ENCODE measurements at places on chromosomes 7 and 10.

DNA sequence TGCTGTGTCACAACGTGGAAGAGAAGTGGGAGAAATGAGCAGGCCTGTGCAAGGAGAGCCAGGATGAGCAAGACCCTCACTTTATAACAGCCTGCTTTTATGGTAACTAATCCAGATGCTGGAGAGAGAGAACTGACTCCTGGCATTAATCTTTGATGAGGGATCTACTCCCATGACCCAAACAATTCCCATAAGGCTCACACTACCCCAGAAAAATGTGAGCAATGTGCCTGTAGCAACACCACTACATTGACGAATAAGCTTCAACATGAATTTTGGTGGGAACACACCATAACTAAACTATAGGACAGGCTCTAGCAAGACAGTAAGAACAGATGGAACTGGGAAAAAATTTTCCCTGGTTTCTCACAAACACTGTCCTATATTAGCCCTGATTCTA is 173.6 kb upstream of the PRSS58 start:
- DNase-seq = no peak

DNA sequence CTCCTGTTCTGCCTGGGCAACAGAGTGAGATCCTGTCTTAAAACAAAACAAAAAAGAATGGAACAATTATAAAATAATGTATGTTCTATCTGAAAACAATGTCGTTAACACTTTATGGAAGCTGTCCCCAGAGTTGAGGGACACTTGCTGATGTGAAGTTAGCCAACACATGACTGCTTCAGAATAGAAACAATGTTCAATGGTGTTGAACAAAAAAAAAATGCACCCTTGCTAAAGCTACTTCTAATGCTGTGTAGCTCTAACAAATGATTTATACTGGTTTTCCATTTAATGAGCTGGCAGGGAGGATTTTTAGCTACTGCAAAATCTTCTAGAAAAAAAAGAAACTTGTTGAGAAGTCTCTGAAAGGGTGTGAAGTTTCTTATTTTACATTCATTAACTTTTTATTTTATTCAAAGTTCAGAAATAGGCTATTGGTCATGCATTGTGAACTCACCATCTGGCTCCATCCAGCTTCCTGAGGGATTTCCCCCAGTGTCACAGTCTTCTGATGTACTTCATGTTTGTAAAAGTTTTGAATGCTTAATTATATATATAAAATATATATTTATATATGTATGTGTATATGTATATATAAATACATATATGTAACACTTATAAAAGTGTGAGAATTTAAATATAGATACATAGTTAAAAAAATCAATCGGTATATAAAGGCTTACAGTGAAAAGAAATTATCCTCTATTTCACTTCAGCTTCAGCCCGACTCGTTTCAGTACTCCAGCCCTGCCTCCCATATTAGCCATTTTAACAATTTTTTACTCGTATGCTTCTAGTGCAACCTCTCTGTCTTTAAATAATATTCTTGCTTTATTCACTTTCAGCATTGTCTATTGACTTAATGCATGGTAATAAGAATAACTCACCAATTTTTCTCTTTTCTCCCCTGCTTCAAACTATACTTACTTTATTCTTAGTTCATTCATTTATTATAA is 35.0 kb downstream of the HDAC9 start:
- no peak for DNase-seq

- no peak for DNase-seq
These were observed 185.9 kb downstream of the MBL2 start for GRCh38 chr10:52586710-52587109.

DNA sequence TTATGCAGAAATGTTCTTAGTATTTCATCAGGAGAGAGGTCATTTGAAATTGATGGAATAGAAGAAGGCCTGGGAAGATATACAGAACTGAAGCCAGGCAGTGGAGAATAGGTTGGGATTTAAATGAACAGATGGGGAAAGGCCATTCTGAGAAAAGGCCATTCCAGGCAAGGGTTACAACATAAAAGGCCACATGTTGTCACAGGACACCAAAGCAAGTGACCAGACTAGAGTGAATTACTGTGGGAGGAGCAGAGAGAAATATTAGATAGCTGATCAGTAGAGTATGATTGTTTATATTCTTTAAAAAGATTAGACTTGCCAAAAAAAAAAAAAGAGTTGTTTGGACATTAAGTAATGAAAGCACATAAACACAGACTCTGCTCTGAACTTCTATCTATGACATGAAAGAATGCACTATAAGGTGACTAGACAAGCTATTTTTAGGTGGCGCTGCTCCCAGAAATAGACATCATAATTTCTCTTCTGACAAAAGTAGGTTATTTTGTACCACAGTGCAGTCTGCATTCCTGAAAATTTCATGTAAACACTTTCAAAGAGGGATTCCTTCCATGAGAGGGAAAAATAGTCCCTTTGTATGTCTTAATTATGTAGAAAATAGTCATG is 55.2 kb upstream of the DKK1 start:
- DNase-seq = no peak

DNA sequence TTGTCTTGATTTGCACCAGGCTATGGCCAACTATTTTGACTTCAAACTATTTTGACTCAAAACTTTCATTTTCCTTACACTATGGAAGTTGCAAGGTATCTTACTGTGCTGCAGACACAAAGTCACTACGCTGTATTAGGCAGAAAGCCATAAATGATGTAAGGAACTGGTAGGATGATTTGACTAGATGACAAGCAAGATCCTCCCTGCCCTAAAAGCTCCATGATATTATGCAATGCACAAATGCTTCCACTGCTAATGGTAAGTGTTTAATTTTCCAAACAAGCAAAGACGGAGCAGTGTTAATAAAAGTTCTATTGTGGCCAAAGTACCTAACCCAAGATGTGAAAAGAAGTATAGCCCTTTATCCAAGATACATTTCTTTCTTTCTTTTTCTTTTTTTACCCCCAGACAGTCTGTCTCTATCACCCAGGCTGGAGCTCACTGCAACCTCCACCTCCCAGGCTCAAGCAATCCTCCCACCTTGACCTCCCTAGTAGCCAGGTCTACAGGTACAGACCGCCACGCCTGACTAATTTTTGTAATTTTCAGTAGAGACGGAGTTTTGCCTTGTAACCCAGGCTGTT is 98.2 kb downstream of the ANK3 start:
- DNase-seq = peak; percentile 47

DNA sequence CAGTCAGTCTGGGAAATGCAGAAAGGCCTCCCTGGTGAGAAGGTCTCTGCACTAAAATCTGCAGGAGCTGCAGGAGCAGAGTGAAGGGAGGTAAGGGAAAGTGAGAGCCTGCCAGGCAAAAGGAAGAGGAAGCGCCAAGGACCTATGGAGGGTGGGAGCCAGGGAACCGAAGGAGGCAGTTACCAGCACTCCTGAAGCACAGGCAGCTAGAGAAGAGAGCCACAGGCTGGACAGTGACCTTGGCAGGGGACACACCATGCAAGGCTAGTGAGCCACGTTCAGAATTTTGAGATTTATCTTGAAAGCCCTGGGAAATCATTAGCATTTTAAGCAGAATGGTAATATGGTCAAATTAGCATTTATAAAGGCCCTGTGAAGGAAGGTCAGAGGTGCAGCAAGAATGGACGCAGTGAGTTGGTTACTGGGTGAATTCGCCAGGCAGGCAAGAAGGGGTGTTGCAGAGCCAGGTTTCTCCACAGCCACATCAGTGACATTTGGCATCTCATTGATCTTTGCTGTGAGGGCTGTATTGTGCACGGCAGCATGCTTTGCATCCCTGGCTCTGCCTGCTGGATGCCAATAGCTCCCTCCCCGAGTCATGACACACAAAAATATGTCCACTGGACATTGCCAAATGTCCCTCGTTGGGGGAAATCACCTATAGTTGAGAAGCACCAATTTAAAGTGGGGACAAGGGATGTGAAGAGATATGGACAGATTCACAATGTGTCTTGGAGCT is 54.7 kb upstream of the LANCL2 start:
- no peak for DNase-seq

DNA sequence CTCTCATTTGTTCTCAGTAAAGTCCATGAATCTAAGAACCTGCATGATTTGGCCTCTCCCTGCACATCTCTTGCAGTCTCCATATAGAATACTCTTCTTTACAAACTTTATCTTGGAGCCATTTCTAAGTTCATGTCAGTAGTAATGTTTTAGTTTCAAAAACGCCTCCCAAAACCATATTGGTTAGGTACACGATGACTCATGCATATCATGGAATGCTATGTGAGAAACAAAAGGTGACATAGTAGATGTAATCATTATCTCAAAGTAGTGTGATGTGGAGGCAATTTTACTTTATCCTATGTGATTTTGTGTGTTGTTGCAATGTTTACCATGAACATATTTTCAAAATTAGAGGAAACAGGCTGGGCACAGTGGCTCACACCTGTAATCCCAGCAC is 520.7 kb downstream of the KCNMA1 start:
- DNase-seq = no peak

- DNase-seq = no peak
These were observed 77.8 kb downstream of the EBF3 start for GRCh38 chr10:129886263-129886662.

- DNase-seq = no peak
These were observed 1277.1 kb downstream of the REEP3 start for GRCh38 chr10:64798297-64798696.

DNA sequence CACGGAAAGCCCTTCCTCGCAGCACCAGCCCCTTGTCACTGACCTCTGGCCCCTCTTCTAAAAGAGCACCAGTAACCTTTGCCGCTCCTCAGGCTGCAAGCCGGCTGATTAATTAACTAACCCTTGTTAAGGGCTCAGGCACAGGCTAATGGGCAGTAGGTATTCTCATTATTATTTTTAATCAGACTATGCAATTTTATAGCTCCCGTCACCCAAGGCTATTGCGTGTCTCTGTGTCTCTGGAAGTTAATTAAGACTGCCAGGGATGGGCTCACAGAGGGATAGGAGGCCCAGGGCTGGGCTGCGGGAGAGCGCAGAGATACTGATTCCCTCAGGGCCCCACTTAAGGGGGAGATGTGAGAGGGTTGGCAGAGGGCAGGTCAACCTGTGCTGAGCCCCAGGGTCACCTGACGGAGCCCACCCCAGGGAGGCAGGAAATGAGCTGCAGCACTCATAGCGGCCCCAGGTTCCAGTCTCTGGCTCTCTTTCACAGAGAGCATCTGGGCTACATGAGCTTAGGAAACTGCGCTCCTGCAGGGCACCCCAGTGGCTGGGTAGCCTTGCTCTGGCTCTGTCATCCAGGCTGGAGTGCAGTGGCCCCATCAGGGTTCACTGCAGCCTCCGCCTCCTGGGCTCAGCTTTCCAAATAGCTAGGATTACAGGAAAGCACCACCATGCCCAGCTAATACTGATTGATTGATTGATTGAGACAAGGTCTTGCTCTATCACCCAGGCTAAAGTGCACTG is 92.2 kb upstream of the LRRC4 start:
- no peak for DNase-seq

DNA sequence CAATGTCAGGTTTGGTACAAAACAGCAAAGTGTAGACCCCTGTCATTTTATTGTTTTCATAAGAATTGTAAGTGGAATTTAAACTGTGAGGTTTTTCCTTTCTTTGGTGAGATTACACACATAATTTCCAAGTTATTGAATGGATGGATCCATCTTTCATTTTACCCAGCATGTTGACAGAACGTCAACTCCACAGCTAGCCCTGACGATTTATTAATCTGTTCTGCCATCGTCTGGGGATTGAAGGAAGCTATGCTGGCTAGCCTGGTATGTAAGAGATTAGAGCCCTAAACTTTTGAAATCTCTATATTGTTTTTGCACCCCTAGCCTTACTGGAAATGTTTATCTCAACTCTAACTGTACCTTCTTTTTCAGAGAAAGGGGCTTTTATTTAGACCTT is 8.6 kb downstream of the WNT16 start:
- DNase-seq = peak; percentile 33

DNA sequence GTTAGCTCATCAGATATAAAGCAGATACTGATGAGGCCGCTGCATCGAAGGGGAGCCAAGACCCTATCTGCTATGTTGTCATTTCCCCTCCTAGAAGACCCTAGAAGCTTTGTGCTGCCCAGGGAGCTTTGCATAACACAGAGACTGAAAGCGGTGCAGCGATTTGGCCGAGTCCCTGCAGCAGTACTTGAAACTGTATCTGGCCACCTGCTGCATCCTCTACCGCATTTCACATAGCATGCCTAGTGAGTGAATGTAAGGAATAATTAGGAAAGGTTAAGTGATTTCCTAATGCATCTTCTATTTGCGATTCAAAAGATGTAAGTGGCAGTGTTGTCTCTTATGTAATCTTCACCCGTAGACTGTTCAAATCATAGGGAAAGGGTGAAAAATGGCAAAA is 106.7 kb downstream of the LRMDA start:
- DNase-seq = no peak

DNA sequence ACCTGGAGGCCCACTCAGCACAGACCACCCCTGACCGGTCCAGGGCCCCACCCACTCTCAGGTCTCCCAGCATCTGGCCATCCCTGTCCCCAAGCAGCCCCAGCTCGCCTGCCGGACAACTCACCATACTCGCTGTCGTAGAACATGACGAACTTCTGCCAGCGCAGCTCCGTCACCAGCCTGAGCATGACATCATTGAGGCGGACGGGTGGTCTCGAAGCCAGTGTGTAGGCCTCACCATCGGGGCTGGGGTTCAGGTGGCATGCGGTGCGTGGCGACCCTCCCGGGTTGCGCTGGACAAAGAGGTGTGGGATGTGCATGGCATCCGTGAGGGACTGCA is 160.4 kb downstream of the GRID1 start:
- DNase-seq = no peak

DNA sequence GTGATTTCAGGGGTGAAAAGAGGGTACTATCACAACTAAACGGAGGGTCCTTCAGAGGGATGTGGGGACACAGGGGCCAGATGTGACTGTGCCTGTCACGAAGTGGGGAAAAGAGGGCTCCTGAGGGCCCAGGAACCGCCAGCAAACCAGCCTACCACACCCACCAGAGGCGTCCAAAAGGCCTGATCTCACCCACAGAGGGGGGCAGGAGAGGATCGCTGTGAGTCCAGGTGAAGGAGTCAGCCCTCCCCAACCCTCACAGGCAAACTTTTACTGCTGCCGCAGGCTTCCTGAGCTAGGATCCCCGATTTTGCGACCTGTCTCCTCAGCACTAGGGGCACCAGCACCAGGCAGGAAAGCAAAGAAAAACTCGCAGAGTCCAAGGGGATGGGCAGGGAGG is 64.7 kb downstream of the HIPK2 start:
- no peak for DNase-seq

DNA sequence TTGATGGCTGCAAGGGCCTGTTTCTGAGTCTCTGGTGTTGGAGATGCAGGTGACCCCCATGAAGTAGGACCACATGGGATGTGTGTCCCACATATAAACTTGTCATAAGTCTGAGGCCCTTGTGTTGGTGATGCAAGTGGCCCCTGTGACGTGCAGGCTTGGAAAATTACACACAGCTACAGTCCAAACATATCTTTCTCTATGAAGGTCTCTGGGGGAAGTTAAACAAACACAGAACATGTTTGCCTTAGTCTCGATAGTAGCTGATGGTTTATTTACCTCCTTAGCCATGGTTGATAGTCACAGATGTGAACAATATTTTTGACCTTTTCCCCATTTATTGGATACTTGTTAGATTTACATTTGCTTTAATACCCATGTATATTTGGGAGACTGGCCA is 64.7 kb downstream of the ADCY1 start:
- DNase-seq = no peak
